Fibroblast of skin of scalp (primary cell): ENCODE measurements at places on chromosomes 7 and 10.
A peak's percentile ranks its signal among the peaks of the same experiment; 100 is the strongest.

DNA sequence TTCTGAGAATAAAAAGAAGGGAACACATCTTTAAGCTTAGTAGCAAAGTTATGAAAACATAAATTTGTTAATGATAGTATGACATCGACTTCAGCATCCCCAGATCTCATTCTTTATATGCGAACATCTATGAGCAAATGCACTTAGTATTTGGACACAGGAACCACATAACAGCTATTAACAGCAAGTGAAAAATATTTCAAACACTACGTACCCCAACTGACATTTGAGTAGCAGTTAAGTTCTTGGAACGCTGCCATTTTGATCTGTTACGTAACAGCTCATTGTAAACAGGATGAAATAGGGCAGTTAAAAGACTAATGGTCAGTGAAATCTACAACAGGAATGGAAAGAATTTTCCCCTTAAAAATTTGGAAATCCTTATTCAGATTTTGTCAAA lies 428.9 kb downstream of the TNS3 start:
- DNase-seq = peak; percentile 89

GRCh38 chr10:12846718-12847117 lies 154.8 kb downstream of the CCDC3 start:
- no peak for DNase-seq

GRCh38 chr7:74482629-74483401 lies 29.1 kb downstream of the GTF2IRD1 start:
- DNase-seq = peak; percentile 93

GRCh38 chr7:24764972-24765744 lies 7.9 kb upstream of the GSDME start:
- DNase-seq = no peak

DNA sequence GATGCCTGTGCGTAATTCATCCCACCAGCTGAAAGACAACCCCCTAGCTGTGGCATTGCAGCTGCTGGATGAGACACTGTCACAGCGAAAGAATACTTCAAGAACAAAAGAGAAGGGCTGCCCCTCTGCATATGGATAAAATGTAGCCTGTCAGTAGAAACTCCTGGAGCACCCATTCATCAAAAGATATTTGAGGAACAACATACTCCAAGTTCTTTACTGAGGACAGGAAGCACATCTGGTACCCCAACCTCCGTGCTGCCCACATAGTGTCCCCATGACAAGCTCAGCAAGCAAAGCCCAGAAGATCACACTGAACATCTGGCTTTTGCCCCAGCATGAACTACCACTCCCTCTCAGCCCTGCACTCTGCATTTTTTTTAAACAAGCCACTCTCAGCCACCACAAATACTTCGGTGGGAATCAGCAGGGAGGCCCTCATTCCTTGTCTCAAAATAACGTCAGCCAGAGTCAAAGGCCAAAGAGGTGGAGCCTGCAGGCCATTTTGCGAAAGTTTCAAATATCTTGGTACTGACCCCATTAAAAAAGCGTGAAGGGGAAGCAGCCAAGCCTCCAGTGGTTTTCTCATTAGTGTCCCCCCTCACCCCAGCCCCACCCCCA lies 1.7 kb downstream of the CREB3L2 start:
- peak; percentile 94 for DNase-seq

GRCh38 chr7:151373599-151373998 lies 32.0 kb downstream of the NUB1 start:
- DNase-seq = no peak

GRCh38 chr7:155223503-155223902 lies 74.2 kb upstream of the INSIG1 start:
- no peak for DNase-seq

DNA sequence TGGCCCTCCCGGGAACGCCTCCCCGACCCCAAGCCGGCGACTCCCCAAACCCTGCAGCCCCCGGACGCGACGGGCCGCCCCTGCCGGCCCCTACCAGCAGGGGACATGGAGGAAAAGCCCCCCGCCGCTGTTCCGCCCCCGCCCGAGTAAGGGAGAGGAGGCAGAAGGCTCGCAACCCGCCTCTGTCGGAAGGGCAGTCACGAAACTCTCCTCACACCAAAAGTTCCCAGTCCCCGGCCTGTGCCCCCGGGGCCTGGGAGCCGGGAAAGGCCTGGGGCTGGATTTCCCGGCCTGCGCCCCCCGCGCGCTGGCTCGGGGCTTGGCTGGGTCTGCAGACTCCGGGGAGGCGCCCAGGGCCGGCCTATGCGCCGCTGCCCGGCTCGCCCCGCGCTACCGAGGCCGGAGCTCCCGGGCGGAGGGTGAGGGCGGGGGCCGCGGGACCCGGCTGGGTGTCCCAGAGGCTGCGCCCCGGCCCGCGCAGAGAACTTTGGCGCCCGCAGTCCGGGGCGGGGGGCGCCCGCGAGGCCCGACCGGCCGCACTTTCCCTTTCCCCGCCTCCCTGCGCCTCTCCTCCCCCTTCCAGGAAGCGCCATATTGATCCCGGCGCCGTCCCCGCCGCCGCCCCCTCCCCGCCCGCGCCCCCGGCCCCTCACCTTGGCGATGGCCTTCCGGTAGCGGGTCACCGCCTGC lies 728 bp downstream of the PARD3 start:
- DNase-seq = peak; percentile 57

GRCh38 chr7:121800916-121801675 lies 71.9 kb upstream of the PTPRZ1 start:
- no peak for DNase-seq

- DNase-seq = no peak
These were observed 511.6 kb downstream of the CALN1 start for GRCh38 chr7:71900556-71900955.

DNA sequence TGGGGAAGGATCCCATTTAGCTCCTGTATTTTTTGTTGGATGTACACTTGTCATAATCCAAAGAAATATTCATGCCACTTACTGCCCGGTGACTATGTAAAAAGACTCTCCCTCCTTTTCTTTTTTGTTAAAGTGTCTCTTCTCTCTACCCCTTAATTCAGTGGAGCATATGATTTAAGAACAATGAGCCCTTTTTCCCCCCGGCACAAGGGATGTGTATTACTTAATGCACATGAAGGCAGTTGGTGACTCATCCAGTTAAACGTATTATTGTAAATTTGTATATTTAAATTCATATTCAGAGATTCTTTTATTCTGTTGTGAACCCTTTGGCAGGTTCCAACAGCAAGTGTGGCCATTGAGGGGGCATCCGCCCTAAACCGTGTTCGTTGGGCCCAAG lies 241.9 kb downstream of the SLC25A13 start:
- no peak for DNase-seq

DNA sequence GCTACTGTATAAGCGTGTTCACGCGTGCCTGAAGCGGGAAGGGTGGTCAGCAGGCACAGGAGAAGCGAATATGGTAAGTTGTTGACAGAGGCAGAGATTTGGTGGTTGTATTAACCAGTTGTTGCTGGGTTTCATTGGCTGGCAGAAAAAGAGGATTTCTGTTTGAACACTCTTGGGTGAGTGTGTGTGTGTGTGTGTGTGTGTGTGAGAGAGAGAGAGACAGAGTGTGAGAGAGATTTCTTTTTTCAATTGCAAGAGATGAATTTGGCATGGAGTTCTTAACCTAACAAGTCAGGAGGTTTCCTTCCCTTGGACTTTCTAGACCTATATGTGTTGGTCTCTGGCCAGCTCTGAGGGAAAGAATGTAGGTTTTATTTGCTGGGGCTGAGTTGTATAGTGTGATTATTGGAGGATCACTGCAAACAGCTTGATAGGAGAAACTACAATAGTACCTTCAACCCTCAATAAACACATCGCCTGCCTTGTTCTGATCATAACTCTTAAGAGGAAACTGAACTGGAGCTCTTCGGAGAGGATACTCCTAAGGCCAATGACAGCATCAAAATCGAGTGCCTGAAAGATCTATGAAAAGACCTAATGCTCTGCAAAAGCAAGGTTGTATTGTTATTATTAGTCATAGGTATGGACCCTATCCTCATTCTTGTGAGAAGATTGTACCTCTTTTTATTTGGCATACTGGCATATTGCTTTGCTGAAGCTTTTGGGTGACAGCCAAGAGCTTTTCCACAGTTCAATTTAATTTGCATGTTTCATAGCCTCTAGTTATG lies 1.2 kb downstream of the MCU start:
- DNase-seq = peak; percentile 48

- DNase-seq = peak; percentile 33
These were observed 74.0 kb downstream of the WNT2 start for GRCh38 chr7:117248829-117249228.

GRCh38 chr10:33129141-33129995 lies 171.3 kb upstream of the ITGB1 start:
- DNase-seq = peak; percentile 97

DNA sequence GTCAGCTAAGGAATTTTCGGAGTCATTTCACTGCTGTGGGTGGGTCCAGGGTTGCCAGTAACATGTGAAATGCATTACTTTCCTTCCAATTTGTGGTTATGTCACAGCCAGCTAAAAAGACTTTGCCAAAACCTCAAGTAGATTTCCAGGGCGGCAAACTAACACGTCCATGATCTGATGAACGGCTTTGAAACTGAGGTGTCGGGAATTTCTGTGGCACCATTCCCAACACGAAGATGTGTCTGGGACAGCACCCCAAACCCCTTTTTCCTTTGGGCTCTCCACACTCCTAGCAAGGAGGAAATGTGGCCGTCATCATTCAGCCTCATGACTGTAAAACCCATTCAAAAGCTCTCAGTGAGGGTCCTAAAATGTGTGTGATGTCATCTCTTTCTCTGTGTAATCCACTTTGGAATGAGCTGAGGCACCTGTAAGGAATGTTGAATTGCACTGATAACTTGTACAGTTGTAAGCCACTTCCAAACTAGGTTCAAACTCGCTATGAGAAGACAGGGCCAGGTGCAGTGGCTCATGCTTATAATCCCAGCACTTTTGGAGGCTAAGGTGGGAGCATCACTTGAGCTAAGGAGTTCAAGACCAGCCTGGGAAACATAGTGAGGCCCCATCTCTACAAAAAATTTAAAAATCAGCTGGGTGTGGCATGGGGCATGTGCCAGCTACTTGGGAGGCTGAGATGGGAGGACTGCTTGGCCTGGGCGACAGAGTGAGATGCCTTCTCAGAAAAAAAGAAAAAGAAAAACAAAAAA lies 146.1 kb upstream of the FRMD4A start:
- DNase-seq = peak; percentile 83

GRCh38 chr7:116261904-116262303 lies 51.6 kb downstream of the TES start:
- no peak for DNase-seq

- no peak for DNase-seq
These were observed 1206.1 kb upstream of the CELF2 start for GRCh38 chr10:9811601-9812000.

DNA sequence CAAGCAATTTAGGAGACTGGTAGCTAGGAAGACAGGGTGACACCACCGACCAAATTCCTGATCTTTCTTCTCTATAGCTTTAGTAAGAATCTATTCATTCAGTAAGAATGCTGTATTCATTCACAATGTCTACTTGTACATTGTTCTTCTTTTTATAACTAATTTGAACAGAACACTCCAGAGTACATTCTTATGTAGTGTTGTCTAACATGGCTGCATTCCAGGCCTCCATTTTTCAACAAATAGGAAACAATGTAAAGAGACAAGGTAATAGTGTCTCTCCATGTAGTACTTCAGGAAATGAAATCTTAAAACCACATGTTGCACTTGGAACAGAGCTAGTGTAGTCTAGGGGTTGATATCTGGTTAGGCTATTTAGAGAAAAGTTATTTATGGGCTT lies 1.8 kb downstream of the VCL start:
- peak; percentile 63 for DNase-seq

DNA sequence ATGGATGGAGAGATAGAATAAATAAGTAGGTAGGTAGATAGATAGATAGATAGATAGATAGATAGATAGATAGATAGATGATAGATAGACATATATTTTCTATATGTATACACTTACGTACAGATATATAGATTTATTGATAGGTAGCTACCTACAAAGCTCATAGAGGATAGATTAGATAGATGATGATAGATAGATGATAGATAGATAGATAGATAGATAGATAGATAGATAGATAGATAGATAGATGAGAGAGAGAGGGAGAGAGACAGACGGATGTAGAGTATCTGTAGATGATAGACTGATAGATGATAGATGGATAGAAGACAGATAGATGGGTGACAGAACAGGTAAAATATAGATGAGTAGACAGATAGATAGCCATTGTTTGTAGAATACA lies 191.3 kb upstream of the PFKP start:
- DNase-seq = no peak

GRCh38 chr7:84363741-84364140 lies 169.2 kb upstream of the SEMA3A start:
- no peak for DNase-seq

DNA sequence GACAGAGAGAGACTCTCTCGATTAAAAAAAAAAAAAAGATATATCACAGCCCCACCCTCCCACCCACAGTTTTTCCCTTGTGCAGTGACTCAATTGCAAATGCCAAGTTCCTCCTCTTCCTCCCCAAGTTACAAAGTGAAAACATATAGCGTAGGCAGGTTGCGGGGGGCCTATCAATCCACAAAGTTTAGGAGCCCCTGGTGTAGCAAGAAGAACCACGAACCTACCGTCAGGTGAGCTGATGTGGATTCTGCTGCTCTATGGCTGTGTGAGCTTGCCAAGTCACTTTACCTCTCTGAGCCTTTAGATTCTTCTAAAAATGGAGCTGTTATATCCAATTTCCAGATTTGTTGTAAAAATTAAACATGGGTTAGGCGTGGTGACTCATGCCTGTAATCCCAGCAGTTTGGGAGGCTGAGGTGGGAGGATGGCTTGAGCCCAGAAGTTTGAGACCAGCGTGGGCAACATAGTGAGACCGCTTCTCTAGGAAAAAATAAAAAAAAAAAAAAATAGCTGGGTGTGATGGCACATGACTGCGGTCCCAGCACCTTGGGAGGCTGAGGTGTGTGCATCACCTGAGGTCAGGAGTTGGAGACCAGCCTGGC lies 8.2 kb upstream of the RHBDD2 start:
- DNase-seq = no peak

GRCh38 chr10:88080213-88080612 lies 216.8 kb downstream of the PTEN start:
- DNase-seq = peak; percentile 26

DNA sequence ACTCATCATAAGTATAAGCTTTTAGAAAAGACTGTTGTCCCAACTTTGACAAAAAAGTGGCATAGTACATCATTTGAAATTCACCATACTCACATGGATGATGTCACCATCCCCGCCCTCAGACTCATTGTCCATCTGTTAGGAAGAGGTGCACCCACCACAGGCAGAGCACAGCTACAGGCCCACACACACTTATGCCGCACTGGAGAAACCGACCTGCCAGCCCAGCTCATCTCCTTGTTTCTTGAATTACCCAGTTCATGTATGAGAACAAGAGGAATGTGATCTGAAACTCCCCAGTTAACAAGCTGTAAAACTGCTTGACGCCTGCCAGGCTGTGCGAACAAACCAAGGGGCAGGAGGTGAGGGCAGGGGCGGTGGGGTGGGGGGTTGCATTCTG lies 312.0 kb downstream of the DPP6 start:
- DNase-seq = no peak

- no peak for DNase-seq
These were observed 28.4 kb upstream of the CBLL1 start for GRCh38 chr7:107715531-107715930.
